Suprapubic skin (tissue), 4 donors: ENCODE measurements at places on chromosomes 4 and X.

DNA sequence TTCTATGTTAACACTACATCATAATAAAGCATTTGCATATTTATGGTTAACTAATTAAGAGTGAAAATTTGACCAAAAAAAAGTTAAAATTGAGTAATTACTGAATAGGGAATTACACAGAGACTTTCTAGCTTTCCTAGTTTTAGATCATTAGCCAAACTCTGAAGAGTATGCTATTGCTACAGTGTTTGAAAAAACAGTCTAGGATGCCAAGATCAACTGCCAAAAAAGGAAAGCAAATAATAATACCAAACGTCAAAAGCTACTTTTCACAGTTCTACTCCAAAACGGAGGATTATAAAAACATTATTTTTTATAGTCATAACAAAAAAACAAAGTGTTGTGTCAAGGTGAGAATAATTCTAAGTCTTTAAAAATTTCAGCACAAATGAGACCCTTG, 359.8 kb upstream of the CTSO start:
- no peak for DNase-seq

GRCh38 chr4:159946983-159947615, 844.2 kb downstream of the RAPGEF2 start:
- DNase-seq: no peak

DNA sequence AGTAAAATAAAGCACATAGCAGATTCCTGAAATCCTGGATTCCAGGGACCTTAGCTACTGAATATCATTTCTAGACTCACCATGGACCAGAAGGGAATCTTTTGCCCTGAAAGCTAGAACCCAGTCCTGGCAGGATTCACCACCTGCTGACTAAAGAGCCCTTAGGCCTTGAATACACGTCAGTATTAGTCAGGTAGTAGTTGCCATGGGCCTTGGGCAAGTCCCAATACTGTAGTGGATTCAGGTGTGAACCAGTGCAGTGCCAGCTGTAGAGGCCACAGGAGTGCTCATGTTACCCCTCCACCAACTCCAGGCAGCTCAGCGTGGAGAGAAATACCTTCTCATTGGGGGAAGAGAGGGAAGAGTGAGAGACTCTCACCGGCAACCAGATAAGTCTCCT, 64.1 kb upstream of the UBQLN2 start:
- DNase-seq: no peak

- no peak for DNase-seq
Measured at GRCh38 chr4:184369871-184370270, 104.5 kb downstream of the IRF2 start.

DNA sequence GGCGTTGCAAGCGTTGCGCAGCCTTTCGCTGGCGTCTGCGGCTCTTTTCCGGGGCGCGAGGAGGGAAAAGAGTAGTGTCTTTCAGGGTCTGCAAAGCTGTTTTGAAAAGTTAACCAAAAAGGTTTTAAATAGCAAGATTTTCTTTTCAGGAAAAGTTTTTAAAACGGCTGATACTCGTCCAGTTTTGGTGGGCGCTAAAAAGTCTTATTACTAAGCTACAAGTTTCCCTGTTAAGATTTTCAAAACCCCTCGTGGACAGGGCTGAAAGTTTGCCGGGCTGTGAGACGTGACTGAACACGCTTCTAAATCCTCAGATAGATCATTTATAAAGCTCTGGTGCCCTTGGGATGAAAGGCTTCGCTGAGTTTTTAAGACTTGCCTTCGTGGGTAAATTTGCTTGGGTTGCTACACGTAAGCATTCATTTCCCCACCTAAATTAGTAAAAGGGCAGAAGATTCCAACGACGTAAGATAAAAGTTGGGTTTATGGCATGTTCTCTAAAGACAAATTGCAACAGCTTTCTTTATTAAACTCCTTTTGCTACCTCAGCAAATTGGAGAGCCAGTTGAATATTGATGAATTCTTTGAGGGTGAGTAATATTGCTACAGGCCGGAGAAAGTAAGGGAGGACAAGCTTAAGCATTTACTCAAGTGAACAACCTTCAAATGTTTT, 91.5 kb downstream of the HPRT1 start:
- no peak for DNase-seq

DNA sequence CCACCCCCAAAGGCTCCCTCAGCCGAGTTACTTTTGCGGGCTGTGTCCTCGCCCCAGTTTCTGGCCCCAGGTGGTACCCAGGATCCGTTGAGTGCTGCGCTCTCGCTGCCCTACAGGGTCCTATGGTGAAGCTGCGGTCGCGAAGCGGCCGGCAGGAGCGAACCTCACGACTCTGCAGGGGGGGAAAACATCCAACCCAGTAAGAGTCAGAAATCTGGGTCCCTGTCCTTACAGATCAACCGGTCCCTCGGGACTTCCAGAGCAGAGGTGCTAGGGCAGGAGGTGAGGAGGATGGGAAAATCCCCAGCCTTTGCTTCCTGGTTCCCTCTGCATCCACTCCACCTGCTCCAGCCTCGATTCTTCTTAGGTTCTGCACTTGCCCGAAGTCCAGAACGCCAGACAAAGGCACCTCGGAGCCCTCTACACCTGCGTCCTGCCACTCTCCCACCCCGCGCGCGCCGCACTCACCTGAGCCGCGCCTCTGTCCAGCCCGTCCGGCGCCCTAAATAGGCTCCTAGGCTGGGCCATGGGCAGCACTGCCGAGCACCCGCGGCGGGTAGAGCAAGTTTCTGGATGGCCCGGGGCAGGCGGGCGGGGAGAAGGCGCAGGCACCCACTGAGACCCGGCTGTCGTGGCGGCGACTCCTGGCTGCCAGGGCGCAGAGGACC, at the start of gene HS3ST1:
HS3ST1 (minus strand) TSS at position 664 of the 668 bp plus-strand sequence. CDS start 28,889 bp downstream, outside the sequence.
- no peak for DNase-seq

GRCh38 chr4:117063961-117064696, 21.2 kb downstream of the TRAM1L1 start:
- DNase-seq: no peak

DNA sequence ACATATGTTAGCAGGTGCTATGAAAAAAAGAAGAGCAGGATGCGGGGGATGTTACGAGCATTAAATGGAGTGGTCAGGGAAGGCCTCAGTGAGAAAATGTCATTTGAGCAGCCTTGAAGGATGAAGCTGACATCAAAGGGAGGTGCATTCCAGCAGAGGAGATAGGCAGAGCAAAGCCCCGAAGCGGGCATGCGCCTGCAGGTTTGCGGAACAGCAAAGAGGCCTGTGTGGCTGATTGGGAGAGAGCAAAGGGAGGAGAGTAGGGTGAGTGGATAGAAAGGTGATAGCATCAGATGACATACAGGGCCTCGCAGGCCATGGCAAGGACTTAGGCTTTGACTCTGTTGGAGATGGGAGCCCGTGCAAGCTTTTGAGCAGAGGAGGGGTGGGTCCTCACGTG, 95.4 kb upstream of the GPR50 start:
- no peak for DNase-seq

DNA sequence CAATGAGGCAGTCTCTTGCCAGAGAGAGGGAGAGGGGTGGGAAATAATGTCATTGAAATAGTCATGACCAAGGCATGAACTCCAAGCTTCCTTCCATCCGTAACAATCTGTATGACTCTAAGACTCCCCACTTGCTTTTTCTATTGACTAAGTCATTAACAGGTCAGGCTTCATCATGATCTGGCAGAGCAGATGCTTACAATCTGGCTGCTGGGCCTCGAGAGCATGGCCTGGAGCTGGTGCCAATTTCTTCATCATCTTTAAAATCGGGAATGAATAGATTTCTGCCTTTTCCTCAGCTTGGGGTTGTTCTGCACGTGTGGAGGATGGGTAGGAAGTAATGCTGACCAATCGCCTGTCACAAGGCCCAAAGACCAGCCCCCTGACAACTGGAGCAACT, 280.6 kb upstream of the CLNK start:
- DNase-seq: no peak

GRCh38 chr4:183738081-183738673, 79.1 kb downstream of the TRAPPC11 start:
- no peak for DNase-seq

GRCh38 chr4:2843941-2844584, 419 bp downstream of the ADD1 start:
- DNase-seq: no peak

DNA sequence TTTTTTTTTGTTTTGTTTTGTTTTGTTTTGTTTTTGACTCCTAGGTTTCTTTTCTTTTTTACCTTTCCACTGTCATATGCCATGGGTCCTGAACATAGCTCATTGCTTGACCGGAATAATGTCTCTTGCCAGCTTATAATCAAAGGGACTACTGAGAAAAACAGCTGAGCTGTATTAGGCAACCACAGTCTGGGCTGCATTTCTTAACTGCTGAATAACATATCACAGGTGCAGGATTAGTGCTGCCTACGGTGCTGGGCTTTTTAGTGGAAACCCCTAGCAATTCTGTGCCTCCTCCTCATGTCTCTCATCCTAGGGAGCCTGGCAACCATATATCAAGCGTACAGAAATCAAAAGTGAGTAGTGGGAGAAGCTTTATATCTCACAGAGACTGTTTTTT, 333.5 kb downstream of the BMPR1B start:
- no peak for DNase-seq

GRCh38 chr4:139857021-139857420, 191.4 kb downstream of the MGST2 start:
- DNase-seq: no peak

- DNase-seq: no peak
Measured at GRCh38 chrX:155028129-155028528, 1.5 kb downstream of the FUNDC2 start.

GRCh38 chr4:41572956-41573355, 35.0 kb downstream of the LIMCH1 start:
- no peak for DNase-seq

DNA sequence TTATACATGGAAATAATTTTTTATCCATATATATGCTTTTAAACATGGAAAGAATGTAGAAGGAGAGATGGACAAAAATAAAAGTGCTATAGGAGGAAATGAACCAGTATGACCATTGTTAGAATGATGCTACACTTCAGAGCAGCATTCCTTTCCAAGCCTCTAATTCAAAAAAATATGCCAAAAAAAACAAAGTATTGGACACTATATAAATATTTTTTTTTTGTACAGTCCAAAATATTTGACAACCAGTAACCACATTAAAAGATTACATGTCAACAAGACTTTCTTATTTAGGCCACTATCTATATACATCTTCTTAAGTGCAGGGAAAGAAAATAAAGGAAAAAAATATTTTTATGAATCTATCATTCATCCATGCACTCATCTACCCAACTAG, 198.6 kb downstream of the LRBA start:
- no peak for DNase-seq

DNA sequence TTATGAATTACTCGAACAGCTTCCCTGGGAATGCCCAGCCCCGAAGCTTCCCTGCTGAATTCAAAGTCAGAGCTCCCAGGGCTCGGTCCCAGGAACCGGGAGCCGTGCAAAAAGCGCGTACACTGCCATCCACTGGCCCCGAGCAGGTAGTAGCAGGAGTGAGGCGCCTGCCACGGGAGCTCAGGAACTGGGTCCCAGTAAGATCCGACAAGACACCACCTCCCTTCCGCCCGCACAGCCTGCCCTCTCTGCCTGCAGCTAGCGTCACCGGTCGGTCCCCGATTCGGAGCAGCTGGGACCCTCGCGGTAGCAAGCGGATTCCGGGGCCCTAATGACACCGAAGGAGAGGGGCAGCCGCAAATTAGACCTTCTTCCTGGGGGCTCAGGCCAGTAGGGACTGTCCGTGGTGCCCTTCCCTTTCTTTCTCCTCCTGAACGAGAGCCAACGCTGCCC, 1.2 kb downstream of the CORIN start:
- peak; percentile 91 for DNase-seq

DNA sequence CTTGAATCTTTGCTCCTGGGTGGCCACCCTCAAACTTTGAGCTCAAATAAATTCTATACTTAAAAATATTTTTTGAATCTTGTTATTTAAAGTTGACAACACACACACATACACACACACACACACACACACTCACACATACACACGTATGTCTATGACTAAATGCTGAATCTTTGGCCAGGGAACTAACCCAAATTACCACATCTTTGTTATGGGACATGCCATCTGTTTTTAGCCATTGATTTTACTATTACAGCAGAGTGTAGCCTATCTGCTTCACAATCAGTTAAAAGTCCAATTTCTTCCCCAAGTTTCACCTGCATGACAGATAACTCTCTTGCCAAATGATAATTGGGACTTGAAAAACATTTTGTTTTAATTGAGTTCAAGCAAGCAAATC, 45.0 kb upstream of the USP46 start:
- no peak for DNase-seq

GRCh38 chrX:20393944-20394343, 127.2 kb upstream of the RPS6KA3 start:
- no peak for DNase-seq

- no peak for DNase-seq
Measured at GRCh38 chr4:156312261-156312847, 358.7 kb upstream of the CTSO start.

DNA sequence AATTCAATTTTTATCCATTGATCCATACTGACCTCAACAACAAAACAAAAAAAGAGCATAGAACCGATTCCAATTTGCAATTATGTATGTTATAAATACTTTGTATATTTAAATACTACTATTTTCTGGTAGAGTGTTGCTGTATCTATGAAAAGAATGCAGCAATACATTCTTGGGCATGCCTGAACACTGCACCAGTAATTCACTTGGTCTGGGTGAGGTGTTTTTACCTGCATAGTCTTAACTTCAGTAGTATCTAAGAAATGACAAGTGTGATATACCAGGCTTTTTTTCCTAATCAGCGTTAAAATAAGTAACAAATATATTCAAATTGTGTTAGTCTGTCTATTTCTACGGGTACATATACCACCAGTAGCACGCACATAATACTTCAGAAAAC, 120.2 kb downstream of the KLHL13 start:
- DNase-seq: no peak

DNA sequence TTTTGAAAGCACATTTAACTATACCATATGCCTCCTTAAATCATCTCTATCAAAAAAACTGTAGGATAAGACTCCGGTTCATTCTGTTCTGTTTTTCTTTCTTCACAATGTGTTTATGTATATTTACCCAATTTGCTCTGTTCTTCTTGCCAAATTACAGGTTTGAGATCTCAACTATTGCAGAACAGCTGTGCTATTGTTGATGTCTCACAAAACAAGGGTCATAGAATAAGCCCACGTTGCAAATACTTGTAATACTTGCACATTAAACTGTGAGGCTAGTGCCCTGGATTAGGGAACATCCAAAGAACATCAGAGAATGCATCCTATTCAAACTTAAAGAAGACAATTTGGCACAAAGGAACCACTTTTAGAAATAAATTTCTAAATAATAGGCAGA, 45.4 kb downstream of the ANTXR2 start:
- DNase-seq: no peak

GRCh38 chr4:76950956-76951671, 1.6 kb downstream of the SEPTIN11 start:
- DNase-seq: no peak

DNA sequence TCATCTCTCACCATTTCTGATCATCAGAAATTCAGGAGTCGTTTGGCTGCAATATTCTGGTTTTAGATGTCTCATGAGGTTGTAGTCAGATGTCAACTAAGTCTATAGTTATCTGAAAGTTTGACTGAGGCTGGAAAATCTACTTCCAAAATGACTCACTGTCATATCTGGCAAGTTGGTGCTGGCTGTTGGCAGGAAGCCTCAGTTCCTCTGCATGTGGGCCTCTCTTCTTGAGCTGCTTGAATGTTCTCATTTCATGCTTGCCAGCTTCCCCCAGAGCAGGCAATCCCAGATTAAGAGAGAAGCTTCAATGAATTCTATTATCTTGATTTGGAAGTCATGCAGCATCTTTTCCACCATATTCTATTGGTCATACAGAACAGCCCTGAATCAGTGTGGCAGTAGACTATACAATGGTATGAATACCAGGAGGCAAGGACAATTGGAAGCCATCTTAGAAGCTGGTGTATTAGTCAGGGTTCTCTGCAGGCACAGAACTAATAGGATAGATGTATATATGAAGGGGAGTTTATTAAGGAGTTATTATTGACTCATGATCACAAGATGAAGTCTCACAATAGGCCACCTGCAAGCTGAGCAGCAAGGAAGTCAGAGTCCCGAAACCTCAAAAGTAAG, 46.8 kb upstream of the ELF2 start:
- no peak for DNase-seq
